ENCODE measurements at places on chromosomes 13 and 19. TPM values are rescaled to one million over a fixed set of nuclear protein-coding genes. Genes with fewer than 3 reads are reported as not detected.

DNA sequence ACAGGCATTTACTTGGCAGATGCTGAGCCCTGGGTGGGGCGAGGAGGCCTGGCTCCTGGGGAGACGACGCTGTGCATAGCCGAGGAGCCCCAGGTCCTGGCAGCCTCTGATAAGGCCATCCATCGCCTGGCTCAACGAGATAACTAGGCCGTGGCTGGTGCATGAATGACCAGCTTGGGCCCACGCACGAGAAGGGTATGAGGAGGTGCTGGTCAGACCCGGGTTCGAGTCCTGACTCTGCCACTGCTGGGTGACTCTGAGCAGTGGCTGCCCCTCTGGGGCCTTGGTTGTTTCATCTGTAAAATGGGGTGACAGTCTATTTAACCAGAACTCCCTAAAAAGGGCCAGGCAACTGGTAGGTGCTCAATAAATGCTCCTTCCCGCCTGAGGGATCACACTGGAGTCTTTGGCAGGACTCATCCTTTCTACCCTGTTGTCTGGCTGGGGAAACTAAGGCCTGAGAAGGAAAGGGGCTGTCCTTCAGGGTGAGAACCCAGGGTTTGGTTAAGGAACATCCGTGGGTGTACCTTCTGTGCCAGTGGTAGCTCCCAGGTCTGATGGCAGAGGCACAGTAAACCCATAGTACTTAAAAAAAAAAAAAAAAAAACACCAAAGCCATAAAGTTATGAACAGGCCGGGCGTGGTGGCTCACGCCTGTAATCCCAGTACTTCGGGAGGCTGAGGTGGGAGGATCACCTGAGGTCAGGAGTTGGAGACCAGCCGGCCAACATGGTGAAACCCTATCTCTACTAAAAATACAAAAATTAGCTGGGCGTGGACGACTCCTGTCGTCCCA lies 8.1 kb upstream of the ARRDC2 start:
- DNase-seq = no peak

The PLVAP gene
- 1.4 TPM for total RNA-seq

- DNase-seq = no peak
These were observed 6.7 kb downstream of the KHSRP start for GRCh38 chr19:6417713-6418561.

The CNN1 gene
- total RNA-seq = 12.1 TPM

- DNase-seq = no peak
These were observed 112.8 kb downstream of the POSTN start for GRCh38 chr13:37485756-37486155.

The ZNF528 gene
- total RNA-seq = 22.2 TPM

DNA sequence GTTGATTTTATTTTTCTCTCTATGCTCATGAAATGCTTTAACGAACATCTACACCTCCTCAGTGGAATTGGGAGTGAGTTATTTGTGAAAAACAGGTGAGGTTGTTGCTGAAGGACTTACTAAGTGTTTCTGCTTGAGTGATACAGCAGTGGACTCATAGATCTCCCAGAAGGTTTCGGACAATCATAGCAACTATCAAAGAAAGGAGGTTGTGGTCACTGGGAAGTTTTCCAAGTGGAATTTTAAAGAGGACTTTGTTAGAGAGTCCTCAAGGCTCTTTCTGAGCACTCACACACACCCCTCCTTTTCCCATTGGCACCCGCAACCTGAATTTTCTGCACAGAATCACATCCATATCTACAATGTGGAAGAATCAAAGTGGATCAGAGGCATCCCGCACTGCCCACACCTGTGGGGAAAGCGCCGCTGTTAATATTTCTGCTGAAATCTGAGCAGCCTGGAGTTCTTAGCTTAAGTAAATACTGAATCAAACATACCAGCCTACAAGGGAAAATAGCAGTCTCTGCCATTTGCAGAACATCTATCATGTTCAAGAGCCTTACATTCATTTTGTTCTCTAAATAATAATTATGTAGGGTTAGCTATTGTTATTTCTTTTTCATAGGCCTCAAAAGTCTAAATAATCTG lies 719.4 kb downstream of the DIAPH3 start:
- no peak for DNase-seq

- DNase-seq = no peak
These were observed 3.8 kb downstream of the LCP1 start for GRCh38 chr13:46178143-46178542.

All from hepatocyte (in vitro differentiated cells).